Inflammatory macrophage treated with lipopolysaccharide for 1 hour (primary cell): ENCODE measurements at places on chromosomes 6 and 20.

DNA sequence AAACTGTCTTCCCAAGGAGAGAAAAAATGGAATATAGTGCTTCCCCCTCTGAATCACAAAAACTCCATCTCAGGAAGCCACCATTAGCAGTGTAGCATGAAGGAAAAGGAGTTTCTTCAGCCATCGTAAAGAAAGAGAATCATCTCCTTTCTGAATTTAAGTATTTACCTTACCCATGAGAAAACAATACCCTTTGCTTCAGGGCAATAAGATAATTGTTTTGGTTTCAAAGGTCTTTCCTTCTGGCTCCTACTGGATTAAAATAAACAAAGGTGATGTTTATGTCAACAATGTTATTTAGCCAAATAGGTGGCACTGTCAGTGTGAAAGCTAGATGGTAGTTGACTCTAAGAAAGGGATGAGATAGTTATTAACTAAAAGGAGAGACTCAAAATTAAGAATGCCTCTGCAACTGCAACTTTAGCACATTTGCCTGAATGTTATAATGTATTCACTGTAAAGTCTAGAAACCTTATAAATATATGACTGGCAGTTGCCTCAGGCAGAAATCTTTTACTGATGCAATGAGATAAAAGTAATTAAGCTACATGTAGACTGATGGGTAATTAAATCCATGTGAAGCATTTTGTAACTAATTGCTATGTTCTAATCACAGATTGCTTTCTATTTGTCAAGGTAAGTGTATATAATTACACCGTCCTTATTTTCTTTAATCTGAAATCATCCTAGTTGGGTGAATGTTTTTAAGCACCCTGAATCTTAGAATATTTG lies 399.0 kb downstream of the CDKAL1 start:
- no peak for DNase-seq

DNA sequence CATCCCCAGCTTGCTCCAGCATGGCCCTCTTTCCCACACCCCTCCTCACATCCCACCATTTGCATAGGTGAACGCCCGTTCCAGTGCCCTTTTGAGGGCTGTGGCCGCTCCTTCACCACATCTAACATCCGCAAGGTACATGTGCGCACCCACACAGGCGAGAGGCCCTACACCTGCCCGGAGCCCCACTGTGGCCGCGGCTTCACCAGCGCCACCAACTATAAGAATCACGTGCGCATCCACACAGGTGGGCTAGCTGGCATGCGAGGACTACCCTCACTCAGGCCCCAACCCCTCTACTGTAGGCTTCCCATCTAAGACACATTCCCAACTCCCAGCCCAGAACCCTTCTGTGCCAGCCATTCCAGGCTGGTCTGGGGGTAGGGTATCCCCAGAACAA lies 6.1 kb upstream of the DEF6 start:
- no peak for DNase-seq

DNA sequence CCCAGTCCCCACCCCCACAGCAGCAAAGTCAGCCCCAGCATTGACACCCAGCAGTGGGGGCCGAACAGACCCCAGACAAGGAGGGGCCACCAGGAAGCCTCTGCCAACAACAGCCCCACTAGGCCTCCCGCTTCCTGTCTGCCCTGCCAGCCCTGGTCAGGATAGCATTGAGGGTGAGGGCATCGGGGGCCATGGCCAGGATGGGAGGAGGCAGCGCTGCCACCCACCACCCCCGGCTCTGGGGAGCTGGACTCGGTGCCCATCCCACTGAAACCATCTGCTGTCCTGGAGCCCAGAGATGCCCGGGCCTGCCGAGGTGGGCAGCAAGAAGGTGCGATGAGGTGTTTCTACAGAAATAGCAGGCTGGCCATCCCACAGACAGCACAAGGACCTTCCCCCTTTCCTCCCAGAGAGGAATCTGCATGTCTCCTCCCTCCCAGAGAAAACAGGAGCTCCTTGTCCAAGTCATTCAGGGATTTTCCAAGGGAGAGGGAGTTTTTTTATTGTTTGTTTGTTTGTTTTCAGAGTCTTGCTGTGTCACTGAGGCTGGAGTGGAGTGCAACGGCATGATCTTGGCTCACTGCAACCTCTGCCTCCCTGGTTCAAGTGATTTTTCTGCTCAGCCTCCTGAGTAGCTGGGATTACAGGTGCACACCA lies 62.1 kb upstream of the BHLHE23 start:
- DNase-seq, result no peak

DNA sequence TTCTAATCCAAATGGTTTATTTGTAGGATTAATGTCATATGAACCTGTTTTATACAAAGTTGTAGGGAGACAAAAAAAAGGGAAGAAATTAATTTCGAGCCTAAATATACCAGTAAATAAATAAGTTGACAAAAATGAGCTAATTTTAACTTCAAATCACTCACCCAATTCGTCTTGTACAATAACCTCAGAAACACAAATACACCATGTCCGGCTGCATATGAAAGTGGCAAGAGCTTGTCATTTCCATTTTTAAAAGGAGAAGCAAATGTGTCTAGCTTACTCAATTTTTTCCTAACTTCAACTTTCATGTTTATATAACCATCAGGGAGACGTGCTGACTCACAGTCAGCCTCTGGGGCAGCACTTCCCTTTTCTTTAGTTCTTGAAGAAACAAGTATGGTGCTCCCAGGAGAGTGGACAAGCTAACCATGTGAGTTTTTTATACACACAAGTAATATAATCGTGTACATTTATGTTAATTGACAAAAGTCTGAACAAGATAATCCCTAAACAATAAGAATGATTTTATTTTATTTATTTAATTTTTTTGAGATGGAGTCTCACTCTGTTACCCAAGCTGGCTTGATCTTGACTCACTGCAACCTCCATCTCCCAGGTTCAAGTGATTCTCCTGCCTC lies 55.5 kb upstream of the SGK1 start:
- DNase-seq, result peak; percentile 92

GRCh38 chr20:15564981-15565380 lies 1008.3 kb downstream of the KIF16B start:
- DNase-seq, result no peak

DNA sequence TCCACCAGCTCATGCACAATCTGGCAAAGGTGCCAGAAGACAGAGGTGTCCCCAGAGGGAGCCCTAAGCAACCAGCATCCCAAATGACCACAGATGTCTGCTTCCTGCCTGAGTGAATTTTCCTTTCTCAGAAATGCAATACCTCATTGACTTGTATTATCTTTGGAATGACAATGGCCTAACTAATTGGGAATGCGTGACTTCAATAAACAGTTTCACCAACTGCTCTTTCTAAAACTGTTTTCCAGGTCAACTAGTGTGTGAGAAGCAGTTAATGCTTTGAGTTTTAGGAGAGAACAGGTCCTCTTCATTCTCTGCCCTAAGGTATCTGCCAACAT lies 108.9 kb upstream of the SNX9 start:
- no peak for DNase-seq

GRCh38 chr6:166785131-166785530 lies 158.1 kb upstream of the RPS6KA2 start:
- no peak for DNase-seq

- DNase-seq, result no peak
Measured at GRCh38 chr6:64591676-64592036, 956.1 kb downstream of the PHF3 start.

DNA sequence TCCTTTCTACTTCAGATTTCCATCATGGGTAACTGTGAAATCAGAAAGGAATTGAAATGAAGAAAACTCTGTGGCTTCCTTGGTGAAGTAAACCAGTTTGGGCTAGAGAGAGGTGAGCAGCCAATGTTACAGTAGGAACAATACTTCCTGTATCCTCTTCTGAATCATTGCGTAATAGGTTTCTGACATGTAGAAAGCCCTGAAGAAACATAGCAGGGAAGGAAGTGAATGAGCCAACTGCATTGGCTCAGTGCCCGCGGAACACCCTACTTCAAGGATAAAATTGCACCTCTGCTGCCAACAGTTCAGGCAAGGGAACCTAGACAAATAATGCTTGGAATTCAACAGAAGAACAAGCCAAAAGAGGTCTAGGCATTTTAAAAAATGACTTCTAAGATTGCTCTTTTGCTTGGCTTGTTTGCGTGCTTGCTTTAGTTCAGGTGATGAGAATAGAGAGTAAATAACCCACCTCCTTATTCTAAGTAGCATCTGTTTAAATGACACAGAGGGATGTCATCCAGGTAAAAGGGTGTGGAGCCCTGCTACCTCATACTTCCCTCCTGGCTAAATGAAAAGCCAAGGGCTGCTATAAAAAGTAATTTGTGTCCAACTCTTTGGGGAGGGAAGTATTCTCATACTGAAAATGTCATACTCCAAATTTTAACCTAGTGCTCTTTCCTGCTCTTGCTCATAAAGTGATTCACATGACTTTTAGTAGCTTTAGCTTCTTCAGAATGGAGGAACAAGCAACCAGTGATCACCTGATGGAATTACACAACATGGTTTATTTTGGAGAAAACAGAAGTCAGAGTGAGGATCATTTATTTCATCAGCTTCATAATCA lies 30.0 kb upstream of the AKIRIN2 start:
- peak; percentile 93 for DNase-seq

DNA sequence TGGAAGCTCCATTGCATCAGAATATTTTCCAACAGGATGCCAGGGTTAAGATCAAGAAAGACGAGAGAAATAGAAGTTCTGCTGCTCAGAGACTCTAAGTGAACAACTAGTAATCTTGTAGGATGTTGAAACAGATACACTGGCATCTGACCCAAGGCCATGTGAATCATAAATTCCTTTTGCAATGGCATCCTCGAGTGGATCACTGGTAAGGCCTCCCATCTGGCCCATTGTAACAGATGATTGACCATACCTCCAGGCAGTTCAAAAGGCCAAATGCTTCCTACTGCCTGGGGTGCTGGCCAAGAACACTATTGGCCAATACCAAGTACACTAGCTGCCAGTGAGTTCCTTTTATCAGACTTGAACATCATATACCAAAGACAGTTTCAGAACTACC lies 9.9 kb upstream of the SLC17A3 start:
- peak; percentile 49 for DNase-seq

- peak; percentile 32 for DNase-seq
Measured at GRCh38 chr6:6811128-6812009, 222.8 kb downstream of the LY86 start.

- peak; percentile 91 for DNase-seq
Measured at GRCh38 chr6:14276667-14277404, 159.3 kb downstream of the CD83 start.

- no peak for DNase-seq
Measured at GRCh38 chr20:33653218-33653899, 8.8 kb upstream of the C20orf144 start.

DNA sequence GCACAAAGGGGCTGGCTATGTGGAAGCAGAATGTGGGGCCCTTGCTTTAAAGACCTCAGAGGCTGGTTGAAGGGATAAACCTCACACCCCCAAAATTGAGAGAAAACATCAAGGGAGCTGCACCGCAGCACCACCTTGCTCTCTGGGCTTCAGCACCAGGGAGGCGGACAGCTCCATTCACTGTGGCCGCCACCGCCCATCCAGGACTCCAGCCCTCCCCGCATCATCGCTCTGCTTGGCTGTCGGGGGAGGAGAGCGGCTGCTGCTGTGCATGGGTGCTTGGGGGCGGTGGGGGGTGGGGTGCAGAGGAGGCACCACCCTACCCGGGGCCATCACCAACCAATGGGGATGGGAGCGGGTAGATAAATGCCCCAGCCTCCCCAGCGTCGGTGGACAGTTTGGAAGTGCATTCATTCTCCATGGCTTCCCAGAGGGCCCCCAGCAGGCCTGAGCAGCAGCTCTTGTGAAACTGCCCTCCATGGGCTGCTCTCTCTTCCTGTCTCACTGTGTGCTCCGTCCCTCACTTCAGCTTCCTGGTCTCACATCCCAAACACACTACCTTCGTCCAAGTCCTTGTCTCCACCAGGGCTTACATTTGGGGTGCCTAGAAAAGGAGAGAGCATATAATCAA lies 75.7 kb upstream of the BHLHE23 start:
- peak; percentile 8 for DNase-seq

DNA sequence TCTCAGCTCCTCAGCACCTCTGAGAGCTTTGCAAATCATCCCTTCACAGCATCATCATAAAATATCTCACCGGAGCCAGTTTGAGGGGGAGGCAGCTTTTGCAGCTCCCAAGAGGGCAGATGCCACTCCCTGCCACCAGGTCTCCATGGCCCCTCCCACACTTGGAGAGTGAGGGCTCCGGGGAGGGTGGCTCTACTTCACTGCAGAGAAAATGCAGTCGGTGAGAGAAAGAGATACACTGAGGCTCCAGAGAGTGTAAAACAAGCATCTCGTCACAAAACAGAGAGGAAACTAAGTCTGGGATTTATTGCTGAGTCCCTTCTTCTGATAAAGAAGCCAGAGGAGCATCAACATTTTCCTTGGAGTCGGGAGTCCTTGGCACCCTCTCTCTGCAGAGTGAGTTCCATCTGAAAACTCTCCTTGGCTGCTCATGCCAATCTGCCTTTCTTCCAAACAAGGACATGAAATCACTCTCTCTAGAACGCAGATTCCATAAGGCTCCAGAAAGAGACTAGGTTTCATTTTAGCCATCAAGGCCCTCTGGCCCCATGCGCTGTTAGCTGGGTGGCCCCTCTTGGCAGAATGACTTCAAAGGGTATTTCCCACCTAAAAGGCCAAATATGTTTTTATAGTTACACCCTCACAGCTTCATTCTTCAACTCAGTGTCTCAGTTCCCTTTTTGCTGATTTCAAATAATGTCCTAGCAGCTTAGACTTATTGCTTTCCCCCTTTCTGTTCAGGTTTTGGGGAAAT lies 70.6 kb upstream of the F13A1 start:
- peak; percentile 50 for DNase-seq

- DNase-seq, result no peak
Measured at GRCh38 chr6:167122041-167122826, 662 bp upstream of the CCR6 start.

GRCh38 chr20:34535301-34535840 lies 19.1 kb downstream of the DYNLRB1 start:
- no peak for DNase-seq

DNA sequence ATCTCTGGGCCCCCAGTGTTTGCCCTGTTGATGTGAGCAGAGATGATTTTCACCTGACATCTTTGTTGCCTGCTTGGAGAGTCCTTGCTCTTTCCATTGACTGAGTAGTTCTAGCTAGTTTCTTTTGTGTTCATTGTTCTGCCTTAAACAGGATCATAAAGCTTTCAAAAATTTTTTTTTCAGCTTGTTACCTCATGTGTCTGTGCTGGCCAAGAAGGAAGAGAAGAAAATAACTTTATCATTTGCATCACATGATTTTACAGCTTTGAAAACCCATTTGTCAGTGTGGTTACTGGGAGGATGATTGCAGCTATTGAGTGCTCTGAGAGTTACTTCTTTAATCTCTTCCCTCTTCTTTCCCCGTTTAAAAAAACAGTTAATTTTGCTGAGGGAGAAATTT lies 16.0 kb downstream of the FOXO3 start:
- peak; percentile 76 for DNase-seq
